Mammary epithelial cell (primary cell): ENCODE measurements at places on chromosomes 5 and 9.

- DNase-seq = no peak
These were observed 3.4 kb downstream of the ST8SIA4 start for GRCh38 chr5:100899675-100900074.

DNA sequence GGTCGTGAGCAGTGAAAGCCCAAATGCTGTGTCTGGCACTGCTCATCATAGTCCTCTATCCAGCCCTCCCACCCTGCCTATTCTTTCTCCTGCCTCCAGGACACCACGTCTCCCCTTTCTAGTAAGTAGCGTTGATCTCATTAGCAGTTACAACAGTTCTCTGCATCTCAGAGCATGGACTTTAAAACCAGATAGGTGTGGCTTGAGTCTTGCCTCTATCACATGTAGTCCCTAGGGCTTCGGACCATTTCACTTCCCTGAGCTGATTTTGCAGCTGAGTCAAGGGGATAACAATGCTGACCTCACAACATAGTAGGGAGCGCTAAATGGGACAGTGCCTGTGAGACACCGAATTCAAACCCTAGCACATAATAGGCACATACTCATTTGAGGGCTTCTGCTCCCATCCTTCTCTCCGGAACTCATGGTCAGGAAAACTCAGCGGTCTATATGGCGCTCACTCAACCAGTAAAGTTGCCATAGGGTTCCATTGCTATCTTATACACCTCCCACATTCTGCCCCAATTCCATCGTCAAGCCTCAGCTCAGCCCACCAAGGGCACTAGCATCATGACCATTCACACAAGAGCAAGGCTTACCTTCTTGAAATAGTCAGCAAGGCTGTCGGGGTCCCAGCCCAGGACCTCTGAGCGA is 515 bp downstream of the LCP2 start:
- no peak for DNase-seq

- no peak for DNase-seq
These were observed 4.0 kb downstream of the LCN2 start for GRCh38 chr9:128153060-128153946.

- peak; percentile 70 for DNase-seq
These were observed 48.0 kb upstream of the POU5F2 start for GRCh38 chr5:93789173-93790067.

GRCh38 chr5:177429248-177430040 is 3.0 kb downstream of the GRK6 start:
- no peak for DNase-seq

- no peak for DNase-seq
These were observed 13.3 kb downstream of the NUP214 start for GRCh38 chr9:131138676-131139075.

DNA sequence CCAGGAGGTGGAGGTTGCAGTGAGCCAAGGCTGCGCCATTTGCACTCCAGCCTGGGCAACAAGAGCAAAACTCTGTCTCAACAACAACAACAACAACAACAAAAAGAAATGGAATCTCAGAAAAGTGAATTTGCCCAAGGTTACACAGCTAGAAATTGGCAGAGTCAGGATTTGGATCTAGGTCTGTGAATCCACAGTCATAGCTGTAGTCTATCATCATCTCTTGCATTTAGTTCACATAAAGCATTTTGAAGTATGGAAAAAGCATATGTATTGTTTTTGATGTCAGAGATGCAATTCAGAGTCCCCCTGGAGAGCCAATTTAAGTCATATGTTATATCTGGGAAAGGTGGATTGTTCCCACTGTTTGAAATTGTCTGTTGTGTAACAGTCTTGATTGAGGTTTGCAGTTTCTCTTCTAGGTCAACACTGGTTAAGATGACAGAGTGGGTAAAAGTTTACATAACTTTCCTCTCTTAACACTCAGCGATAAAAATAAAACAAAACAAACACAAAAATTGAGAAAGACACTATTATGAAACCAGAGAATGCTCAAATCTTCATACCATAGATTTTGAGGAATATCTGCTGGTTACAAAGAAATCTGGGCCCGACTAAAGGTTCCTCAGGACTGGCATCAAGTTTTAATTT is 21.5 kb upstream of the GPR21 start:
- no peak for DNase-seq

GRCh38 chr9:104345061-104345460 is 159.0 kb upstream of the OR13F1 start:
- no peak for DNase-seq

DNA sequence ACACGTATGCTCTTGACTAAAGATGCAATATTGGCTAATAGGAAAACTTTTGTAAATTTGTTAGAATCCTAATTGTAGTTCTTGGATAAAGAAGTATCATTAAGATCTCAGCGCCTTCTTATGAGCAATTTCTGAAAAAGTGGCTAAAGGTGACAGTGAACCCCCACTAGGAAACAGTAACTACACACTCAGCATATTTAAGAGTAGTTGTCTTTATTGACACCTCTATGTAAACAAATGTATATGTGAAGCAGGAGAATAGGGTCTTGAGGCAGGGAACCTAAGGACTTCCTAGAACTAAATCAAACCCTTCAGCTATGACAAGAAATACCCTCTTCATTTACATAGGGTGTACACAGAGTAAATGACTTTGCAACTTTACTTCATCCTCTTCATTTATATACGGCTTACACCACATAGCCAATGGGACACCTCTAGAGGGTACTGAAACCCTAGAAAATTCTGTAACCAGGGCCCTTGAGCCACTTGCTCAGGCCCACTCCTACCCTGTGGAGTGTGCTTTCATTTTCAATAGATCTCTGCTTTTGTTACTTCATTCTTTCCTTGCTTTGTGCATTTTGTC is 2.8 kb downstream of the NIPSNAP3A start:
- no peak for DNase-seq

- no peak for DNase-seq
These were observed 6.0 kb downstream of the BRD3 start for GRCh38 chr9:134061688-134062371.

- no peak for DNase-seq
These were observed 135.4 kb downstream of the ALDH1A1 start for GRCh38 chr9:72817413-72817812.

GRCh38 chr9:97638666-97639065 is 5.0 kb downstream of the NCBP1 start:
- DNase-seq = no peak

GRCh38 chr5:54756796-54757402 is 228.5 kb downstream of the ESM1 start:
- DNase-seq = peak; percentile 82

- peak; percentile 11 for DNase-seq
These were observed 145.3 kb upstream of the SMARCA2 start for GRCh38 chr9:1869843-1870242.

DNA sequence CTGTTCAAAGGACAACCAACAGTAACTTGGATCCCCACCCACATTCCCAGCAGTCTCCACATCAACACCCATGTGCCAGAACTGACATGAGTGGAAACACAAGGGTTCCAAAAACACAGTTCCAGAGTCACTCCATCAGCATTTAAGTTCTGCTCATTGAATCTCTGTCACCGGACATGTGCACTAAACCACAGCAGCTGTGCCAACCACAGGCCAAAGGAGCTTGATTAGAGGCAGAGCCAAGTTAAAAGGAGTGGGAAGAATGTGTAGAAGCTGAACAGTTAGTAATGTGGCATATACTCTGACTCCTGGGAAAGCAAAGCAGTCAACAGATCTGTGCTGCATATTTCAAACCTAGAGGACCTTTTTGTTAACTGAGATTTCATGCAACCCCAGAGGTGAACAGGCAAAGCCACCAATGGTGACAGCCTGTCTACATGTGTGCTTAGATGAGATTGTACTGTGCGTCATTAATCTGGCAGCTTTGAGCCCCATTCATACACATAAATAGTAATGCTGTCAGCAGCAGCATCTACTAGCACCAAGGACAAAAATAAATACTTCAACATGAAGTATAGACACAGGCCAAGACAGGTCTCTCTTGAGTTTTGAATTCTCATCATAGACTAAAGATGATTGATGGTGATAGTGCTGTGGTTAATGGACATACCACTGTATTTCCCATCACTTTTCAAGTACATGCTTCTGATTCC is 16.4 kb upstream of the FST start:
- DNase-seq = no peak

GRCh38 chr5:44332285-44332971 is 56.8 kb downstream of the FGF10 start:
- peak; percentile 32 for DNase-seq

DNA sequence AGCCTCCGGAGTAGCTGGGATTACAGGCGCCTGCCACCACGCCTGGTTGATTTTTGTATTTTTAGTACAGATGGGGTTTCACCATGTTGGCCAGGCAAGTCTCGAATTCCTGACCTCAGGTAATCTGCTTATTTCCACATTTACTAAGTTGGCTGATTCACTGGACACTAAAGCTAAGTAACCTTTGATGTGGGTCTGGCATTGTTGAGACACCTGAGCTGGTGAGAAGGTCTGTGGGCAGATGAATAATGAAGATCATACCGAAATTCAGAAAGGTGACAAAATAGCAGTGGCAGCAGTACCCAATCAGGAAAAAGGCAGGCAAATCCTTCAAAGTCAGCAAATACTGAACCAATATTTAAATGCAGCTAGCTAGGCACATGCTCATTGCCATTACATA is 210.6 kb upstream of the ZNF608 start:
- peak; percentile 65 for DNase-seq

- no peak for DNase-seq
These were observed 140.7 kb upstream of the PTPRD start for GRCh38 chr9:10753474-10753873.

- no peak for DNase-seq
These were observed 14.0 kb upstream of the CFAP95 start for GRCh38 chr9:69806627-69807026.

GRCh38 chr5:168842571-168843205 is 263.5 kb upstream of the PANK3 start:
- DNase-seq = no peak

DNA sequence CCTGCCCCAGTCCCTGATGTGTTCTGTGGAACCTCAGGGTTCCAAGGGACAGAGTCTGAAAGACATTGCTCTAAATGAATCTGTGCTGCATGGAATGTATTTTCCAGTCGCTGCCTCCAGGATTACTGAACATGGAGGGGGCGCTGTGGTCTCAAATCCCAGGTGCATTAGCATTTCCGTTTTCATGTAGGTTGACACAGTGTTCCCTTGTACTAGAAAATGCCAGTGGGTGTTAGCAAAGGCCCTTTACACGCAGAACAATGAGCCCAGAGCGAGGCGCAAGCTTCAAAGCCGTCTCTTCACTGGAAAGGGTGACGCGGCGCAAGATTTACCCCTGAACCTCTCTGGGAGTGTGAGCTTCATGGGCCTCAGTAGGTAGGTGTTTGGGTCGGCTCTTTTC is 308.3 kb downstream of the SLIT3 start:
- peak; percentile 52 for DNase-seq

GRCh38 chr5:33235824-33236223 is 204.9 kb upstream of the TARS1 start:
- no peak for DNase-seq

DNA sequence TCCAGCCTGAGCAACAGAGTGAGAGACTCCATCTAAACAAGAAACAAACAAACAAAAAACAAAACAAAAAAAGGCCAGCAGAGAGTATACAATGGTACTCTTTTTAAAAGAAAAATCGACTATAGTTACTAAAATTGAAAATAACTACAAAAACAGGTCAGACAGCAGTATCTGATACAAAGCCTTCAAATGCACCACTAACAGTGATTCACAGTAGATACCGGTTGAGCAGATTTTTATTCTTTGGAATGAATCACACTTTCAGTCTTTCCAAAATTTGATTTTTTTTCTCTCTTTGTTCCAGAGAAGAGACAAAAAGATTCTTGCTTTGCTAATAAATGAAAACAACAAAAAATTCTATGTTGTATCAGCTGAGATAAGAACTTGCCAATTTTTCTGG is 36.9 kb downstream of the ROR2 start:
- DNase-seq = no peak

- peak; percentile 6 for DNase-seq
These were observed 39.7 kb upstream of the POC5 start for GRCh38 chr5:75756981-75757380.
